Activated CD4-positive, alpha-beta T cell treated with anti-CD3 and anti-CD28 coated beads, Interleukin-2, amount 10 ng/mL, durations not matched to agents 24 days and 14 days (primary cell): ENCODE measurements at places on chromosomes 13 and 19. TPM values are rescaled to one million over a fixed set of nuclear protein-coding genes. Genes with fewer than 3 reads are reported as not detected.

The ZNF738 gene
- total RNA-seq, result 11.5 and 11.8 TPM in 2 replicates

The CACNA1A gene
- total RNA-seq, result 0.28 and 0.38 TPM in 2 replicates

The MTIF3 gene
- 28.8 and 30.4 TPM in 2 replicates for total RNA-seq

The ARHGAP45 gene
- 176 and 183 TPM in 2 replicates for total RNA-seq

The CKM gene
- not detected in 2 replicates for total RNA-seq

The IFNL3 gene
- total RNA-seq, result not detected in 2 replicates

The KLHL26 gene
- 12.1 and 14.0 TPM in 2 replicates for total RNA-seq

GRCh38 chr19:27865927-27866777 lies 1346.8 kb downstream of the UQCRFS1 start:
- no peaks in the 10 kb centered on the region for H3K27me3 ChIP-seq
- no peak overlapping the region for H3K27ac ChIP-seq
- H3K4me1 ChIP-seq, result no peaks in the 10 kb centered on the region
- no peak for DNase-seq
- H3K36me3 ChIP-seq, result no peaks in the 10 kb centered on the region
- H3K4me3 ChIP-seq, result no peak overlapping the region

- H3K4me3 ChIP-seq, result no peak overlapping the region
- H3K4me1 ChIP-seq, result no peaks in the 10 kb centered on the region
- peaks cover 9% of the 10 kb centered on the region for H3K36me3 ChIP-seq
Measured at GRCh38 chr19:52474351-52475127, 21.2 kb downstream of the ZNF578 start.

DNA sequence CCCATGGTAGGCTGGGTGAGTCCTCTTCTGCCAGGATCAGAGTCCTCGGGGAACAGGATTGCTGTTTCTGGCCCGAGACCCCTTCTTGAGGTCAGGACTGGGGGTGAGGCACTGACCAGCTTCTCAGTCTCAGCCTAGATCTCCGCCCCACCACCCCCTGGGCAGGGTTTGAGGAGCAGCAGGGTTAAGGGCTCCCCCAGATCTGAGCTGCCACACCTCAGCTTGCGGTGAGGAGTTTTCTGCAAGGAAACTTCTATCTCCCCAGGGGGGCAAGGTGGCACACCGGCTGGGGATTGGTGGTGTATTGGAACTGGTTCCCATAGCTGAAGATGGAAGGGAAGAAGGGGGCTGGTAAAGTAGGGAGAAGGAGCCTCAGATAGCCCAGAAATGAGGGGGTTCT lies 19.5 kb downstream of the CHST8 start:
- no peak overlapping the region for H3K4me3 ChIP-seq
- H3K36me3 ChIP-seq, result no peaks in the 10 kb centered on the region
- no peak for DNase-seq
- H3K4me1 ChIP-seq, result no peaks in the 10 kb centered on the region
- peaks cover 3% of the 10 kb centered on the region for H3K27me3 ChIP-seq
- H3K27ac ChIP-seq, result no peak overlapping the region

DNA sequence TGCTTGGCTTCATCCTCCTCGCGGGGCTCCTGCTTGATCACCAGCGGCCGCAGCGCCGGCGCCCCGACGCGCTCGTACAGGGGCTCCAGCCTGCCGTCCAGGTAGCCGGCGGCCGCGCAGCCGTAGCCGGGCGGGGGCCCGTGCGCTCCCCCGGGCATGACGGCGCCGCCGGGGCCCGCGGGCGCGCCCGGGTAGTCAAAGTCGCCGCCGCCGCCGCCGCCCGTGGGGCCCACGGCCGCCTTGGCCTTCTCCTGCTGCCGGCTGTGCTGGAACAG lies 497 bp downstream of the CEBPA start:
- H3K4me1 ChIP-seq, result no peaks in the 10 kb centered on the region
- no peak for DNase-seq
- H3K27me3 ChIP-seq, result peaks cover 43% of the 10 kb centered on the region
- H3K4me3 ChIP-seq, result no peak overlapping the region
- H3K27ac ChIP-seq, result no peak overlapping the region
- H3K36me3 ChIP-seq, result no peaks in the 10 kb centered on the region

GRCh38 chr13:48750588-48751383 lies 97.1 kb downstream of the CYSLTR2 start:
- no peaks in the 10 kb centered on the region for H3K36me3 ChIP-seq
- DNase-seq, result no peak
- no peak overlapping the region for H3K27ac ChIP-seq
- H3K27me3 ChIP-seq, result no peaks in the 10 kb centered on the region

DNA sequence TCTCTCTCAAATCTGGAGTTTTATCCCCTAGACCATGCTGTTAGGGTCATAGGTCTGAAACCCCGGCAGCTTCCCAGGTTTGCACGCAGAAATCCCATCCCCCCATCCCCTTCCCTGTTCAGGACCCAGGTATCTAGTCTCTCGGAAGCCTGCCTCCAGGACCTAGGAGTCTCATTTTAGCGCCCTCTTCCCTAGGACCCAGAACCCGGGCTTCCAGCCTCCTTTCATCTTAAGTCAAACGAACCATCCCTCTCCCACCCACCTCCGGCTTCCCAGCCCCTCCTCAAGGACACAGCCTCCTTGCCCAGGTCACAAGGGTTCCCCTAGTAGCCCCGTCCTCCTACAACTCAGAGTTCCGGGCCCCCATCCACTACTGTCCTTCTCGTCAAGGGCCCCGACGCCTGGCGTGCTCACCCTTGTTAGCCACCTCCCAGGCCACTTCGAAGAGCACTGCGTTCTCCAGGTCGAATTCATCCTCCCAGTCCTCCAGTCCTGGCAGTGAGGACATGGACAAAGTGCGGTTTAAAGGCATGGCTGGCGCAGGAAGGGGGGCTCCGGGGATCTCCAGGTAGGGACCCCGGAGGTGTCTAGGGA lies 431 bp downstream of the GYS1 start:
- no peak for DNase-seq
- no peaks in the 10 kb centered on the region for H3K27me3 ChIP-seq
- peaks cover 32% of the 10 kb centered on the region for H3K36me3 ChIP-seq
- peak overlapping the region; percentile 92 for H3K4me3 ChIP-seq
- H3K27ac ChIP-seq, result peak overlapping the region; percentile 91

DNA sequence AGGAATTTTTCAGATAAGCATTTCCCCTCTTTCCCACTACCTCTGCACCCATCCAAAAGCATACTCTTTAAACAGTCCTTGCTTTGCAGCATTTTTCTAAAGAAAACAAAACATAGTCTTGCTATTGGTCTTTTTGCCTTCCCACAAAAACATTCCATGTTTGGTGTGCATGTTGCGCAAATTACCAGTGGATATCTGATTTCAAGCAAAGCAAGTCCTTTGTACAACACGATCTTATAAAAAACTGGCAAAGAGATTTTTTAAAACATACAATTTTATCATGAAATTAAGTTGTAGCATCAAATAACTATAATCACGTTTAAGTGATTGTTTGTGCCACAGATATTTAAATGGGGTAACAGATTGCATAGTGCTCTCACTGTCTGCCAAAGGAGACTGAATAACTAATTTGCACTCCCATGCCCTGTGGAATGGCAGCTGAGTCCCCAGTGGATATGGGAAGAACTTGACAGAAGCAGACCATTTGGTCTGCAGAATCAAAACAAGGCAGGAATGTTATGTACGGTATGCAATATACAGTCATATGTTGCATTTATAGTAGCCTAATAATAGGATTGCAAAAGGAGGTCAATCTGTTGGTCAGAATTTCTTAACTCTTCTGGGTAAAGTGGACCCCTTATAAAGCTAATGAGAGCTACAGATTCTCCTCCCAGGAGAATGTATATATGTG lies 285.7 kb downstream of the TBC1D4 start:
- no peak for DNase-seq
- no peak overlapping the region for H3K27ac ChIP-seq
- no peak overlapping the region for H3K4me3 ChIP-seq
- H3K36me3 ChIP-seq, result no peaks in the 10 kb centered on the region
- H3K4me1 ChIP-seq, result no peaks in the 10 kb centered on the region
